ENCODE measurements at places on chromosomes 6 and 20.

DNA sequence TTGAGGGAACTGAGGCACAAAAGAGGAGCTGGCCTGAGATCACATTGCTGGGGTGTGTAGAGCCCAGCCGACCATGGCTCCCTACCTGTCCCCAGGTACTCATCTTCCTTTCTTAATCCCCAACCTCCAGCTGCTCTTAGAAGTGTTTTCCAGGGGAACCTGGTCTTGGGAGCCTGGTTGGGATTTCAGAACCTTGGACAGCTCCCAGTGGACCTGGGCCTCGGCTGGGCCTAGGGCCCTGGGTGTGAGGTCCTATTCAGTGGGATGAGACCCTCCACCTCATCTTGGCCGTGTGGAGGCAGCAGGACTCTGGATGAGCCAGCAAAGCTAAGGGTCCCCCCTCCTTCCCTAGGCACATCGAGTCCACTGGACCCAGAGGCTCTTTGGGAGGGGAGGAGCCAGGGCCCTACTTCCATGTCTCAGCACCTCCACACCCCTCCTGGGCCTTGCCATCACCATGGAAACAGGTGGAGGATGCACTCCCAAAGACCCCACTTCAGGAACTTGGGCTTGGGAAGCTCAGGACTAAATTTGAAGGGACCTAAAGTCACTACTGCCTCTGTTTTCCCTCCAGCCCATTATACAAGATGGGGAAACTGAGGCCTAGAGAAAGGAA, 38.5 kb downstream of the DLGAP4 start:
- DNase-seq: peak; percentile 25

DNA sequence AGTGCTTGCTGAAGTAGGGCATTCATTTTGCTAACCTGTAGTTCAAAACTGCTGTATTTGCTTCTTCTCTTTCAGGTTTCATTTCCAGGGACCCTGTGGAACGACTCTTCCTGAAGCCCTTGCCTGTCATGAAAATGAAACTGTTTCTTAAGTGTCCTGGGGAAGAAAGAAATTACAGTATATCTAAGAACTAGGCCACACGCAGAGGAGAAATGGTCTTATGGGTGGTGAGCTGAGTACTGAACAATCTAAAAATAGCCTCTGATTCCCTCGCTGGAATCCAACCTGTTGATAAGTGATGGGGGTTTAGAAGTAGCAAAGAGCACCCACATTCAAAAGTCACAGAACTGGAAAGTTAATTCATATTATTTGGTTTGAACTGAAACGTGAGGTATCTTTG, 3.4 kb upstream of the NOL7 start:
- no peak for DNase-seq

DNA sequence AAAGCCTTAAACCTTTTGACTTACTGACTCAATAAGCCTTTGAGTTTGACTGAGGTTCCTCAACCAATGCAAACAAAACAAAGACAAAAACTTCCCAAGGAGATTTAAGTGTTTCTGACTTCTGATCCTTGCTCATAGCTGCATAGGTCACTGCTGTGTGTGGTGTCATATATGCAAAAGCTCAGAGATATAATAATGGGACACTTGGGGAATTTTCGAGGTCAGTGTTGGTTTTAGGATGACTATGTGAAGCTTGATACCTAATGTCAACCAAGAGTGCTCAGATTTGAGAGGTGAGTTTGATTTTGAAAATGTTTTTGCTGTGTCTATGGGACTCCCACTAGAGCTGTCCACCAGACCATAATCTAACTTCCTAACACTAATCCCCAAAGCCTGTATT, 26.2 kb downstream of the ZKSCAN8 start:
- no peak for DNase-seq

DNA sequence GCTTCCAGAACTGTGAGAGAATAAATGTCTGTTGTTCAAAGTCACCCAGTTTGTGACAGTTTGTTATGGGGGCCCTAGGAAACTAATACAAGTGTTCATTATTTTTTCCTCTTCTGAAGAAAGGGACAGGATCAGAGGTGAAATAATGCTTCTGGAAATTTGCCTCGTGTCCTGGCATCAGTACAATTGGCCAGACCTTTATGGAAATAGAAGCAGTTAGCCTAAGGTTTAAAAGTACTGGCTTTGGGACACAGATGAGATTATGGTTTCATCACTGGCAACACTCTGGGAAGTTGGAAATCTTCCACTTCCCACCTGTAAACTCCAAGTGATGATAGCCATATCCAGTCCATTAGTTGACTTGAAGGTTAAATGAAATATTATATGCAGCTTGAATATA, 88.7 kb downstream of the PLCB1 start:
- DNase-seq: no peak

DNA sequence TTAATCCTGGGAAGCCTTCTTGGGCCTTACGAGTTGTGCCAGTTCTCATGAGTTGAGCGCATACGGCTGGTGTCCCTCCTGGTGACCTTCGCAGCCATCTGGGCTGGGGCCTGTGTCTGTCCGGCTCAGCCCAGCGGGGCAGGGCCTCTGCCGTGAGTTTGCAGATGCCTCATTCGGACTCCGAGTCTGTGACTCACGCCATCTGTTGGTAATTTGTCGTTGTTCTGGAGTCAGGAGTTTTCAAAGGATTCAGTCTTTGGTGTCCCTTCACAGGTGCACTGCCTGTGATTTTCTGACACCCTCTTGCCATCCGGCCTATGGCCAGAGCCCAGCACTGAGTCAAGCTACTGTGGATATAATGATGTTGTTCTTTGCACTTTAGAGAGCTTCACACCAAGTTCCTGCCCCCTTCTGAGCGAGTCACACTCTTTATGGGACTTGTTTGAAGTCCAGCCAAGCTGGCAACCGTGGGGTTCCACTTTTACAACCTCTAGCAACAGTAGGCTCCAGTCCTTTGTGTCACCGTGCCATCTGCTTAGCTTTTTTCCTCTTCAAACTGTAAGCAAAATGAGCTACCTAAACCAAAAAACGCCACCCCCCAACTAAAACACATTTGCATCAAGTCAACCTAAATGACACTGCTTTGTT, 175.6 kb downstream of the AIG1 start:
- peak; percentile 8 for DNase-seq

- DNase-seq: peak; percentile 44
These were observed 18.4 kb upstream of the NUP153 start for GRCh38 chr6:17725083-17725482.

GRCh38 chr6:69305456-69305855, 491.4 kb downstream of the LMBRD1 start:
- DNase-seq: no peak

- no peak for DNase-seq
These were observed 49.1 kb downstream of the TTI1 start for GRCh38 chr20:37984018-37984785.

DNA sequence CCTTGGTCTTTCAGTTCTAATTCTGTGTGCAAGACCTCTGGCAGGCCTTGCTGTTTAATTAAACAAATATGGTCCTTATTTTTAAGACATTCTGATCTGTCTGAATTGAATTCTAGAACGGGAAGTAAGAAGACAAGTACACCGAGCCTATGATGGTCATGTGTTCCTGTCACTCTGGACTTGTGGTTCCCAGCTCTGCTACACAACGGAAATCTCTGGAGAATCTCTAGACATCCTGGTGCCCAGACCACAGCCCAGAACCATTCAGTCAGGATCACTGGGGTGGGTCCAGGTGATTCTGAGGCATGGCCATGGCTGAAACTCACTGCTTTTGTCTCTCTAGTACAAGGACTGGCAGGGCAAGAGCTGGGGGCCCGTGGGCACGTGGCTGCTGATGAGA, 15.9 kb upstream of the KCNK16 start:
- no peak for DNase-seq

GRCh38 chr6:144310765-144311164, 25.6 kb downstream of the UTRN start:
- no peak for DNase-seq

DNA sequence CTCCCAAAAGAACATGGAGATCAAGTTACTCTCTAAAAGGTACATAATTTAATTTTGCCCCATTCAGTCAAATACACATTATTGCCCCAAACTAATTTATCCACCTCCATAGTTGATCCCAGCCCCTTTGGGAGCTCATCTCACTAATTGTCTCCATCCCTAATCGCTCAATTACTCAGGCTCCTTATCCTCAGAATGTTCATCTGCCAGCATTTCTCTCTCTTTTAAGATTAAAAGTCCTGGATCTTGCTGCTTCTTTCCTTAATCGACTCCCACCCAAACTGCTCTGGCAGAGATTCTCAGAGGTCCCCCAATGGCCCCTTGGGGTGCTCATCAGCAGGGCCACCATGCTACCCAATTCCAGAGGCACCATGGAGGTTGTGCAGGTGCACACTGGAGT, 18.4 kb upstream of the NNAT start:
- no peak for DNase-seq

GRCh38 chr20:24381886-24382285, 87.5 kb upstream of the SYNDIG1 start:
- DNase-seq: no peak

- DNase-seq: peak; percentile 44
These were observed 913 bp downstream of the BTN2A2 start for GRCh38 chr6:26383624-26384417.

DNA sequence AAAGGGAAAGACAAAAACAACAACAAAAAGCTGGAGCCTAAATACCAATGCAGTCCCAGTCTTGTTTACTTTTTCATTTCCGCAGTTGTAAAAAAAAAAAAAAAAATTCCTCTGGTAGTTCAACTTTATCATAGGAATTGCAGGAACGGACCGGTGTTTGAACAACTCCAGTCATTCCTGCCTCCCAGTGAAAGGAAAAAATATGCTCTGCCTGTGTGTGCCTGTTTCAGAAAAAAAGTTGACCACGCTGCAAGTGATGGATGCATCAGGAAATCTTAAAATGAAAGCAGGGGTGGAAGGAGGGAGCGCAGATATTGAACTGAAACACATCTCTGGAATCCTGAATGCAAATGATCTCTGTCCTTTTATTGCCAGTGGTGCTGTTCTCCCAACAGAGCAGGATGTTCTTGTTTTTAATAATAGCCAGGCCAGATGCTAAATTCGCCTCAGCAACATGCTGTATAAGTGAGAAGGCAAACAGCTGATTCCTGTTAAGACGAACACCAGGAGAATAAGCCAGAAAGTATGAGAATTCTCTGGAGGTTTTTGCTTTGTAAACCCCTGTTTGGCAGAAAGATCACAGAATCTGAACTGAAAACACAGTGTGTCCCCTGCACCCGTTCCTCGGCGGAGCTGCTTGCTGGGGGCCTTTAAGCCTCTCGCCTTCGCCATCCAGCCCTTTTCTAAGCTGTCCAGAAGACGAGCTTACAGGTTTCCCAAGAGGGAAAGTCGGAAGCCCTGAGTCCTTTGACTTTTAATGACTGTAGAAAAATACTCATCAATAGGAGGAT, 178.4 kb upstream of the SUPT3H start:
- DNase-seq: peak; percentile 45

GRCh38 chr6:14321992-14322772, 204.6 kb downstream of the CD83 start:
- DNase-seq: no peak

DNA sequence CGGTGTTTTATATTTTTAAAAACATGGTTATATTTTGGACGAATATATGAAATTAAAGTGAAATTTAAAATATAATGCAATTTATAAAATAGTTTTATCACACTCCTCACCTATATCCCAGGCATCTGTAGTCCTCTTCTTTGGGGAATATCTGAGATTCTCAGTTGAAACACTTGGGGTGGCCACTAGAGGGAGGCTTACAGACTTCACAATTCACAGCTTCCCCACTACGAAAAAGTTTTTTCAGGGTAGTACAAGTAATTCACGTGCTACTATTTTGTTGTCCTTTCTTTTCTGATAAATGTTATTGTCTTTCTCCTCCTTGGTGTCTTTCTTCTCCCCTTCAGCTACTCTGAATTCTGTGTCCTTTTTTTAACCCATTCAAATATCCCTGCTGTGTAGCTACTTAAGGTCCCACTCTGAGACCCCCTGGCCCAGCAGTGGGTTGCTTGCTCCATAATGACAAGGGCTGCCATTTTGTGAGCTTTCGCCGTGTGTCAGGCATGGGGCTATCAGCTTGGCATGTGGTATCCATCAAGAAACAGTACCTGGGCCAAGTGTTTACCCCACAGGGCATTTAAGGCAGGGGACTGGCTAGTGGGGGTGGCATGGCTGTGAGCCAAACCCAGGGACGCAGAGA, 43.6 kb upstream of the PHACTR3 start:
- no peak for DNase-seq

DNA sequence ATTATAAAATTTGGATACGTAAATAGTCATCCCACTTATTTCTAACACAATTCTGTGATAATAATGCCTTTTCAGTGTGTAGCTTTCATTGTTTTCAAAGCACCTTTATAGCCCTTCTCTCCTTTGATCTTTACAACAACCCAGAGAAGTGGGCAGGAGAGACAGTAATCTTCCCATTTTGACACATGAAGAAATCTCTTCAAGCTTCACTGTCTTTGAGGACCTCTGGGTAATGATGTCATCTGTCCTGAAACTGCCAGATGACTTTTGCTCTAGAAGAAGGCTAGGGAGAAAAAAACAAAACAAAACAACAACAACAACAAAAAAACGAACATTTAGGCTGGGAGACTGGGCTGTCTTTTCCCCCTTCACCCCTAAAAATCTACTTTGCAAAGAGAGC, 203.0 kb downstream of the KCNQ5 start:
- DNase-seq: no peak

GRCh38 chr6:71127374-71127773, 161.2 kb upstream of the OGFRL1 start:
- DNase-seq: no peak

GRCh38 chr6:162675503-162675902, 52.1 kb downstream of the PRKN start:
- no peak for DNase-seq

Measured in astrocyte (in vitro differentiated cells and primary cell).